ENCODE measurements at places on chromosomes 1 and 21.
A peak's percentile ranks its signal among the peaks of the same experiment; 100 is the strongest.

DNA sequence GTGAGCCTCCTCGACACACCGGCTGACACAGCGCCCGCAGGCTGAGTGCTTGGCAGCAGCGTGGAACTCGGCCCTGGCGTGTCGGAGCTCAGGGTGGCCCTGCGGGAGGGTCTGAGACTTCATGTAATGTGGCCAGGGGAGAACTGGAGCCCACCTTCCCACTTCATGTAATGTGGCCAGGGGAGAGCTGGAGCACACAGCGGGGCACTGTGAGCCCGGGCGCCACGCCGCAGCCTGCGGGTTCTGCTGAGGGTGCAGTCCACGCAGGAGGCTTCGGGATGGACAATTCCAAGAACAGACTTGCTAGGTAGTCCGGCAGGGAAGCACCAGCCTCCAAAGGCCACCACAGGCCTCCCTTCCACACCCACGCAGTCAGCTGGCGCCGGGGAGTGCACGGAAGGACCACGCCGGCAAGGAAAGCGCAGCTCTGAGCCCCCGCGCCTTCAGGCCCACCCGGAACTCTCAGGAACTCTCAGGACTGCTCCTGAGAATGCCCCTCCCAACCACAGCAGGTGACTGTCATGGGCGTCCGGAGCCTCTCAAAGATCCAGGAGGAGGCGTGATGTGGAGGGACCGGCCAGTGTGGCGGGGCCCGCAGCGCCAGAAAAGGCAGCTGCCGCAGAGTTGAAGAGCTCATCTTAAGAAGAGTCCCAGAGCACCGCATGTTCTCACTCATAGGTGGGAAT, 19.3 kb upstream of the ADARB1 start:
- no peak for DNase-seq

DNA sequence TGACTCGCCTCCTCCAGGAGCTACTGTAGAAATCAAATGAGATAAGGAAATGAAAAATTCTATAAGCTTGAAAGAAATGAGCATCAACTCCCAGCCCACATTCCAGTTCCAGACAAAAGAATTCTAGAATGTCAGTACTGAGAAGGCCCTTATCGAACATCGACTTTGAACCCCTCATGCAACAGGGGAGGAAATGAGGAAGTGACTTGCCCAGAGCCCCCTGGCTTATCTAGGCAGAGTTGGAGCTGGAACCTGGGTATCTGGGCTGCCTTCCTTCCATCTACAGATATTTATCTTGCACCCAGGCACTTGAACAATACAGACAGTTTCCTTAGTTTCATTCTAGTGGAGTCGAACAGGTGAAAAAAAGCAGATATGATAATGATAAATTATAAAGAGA, 22.3 kb downstream of the MECR start:
- no peak for DNase-seq

- DNase-seq, result no peak
Measured at GRCh38 chr1:219798283-219799030, 129.9 kb downstream of the SLC30A10 start.

DNA sequence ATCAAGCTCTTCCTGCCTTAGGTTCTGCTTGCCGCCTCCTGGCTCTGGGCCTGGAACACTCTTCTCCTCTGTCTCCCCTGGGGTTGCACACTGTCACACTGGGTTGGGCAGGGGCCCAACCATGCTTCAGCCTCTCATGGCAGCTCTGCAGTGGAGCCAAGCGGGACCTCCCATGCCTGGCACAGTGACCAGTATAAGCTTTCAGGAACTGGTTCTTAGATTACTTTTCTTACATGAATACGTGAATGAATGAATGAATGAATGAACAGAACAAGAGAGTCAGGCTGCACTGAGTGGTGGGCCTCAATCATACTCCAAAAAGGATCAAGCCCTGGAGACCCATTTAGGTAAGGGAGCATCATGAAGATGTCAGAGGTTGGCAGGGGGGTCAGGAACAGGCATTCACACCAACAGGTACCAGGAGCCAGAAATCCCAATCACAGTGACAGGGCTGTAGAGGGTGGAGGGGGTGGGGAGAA, 30.8 kb upstream of the TMEM125 start:
- DNase-seq, result no peak

DNA sequence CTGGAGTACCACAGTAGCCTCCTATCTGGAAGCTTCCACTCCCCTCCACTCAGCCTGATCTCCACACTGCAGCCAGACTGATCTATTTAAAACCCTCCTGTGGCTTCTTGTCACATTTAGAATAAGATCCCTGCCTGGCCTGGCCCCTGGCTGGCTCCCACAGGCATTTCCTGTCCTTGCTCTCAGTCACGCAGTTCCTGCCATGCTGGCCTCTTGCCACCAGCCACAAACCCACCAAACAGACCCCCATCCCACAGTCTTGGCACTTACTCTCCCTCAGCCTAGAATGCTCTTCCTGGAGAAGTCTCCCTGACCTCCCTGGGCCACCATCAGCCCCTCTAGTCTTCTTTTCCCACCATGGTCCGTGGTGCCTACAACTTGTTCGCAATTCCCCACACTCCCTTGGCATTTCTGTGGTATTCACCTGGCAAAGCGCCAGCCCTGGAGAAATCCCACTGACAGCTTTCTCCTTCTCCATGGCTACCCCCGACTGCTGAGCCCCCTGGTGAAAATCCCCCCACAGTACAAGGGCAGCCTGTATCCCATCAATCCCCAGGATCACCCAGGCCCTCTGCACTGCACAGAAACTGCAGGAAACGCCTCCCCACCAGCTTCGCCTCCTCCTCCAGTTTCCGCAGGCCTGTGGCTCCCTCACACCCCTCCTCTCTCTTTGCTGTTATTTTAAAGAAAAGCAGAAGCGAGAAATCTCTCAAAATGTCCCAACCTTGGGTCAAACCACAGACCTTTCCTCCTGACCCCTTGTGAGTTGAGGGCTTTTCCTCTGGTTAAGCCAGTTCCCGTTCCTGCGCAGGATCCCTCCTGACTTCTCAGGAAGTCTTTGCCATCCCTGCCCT, 94.5 kb downstream of the SYT2 start:
- peak; percentile 8 for DNase-seq

DNA sequence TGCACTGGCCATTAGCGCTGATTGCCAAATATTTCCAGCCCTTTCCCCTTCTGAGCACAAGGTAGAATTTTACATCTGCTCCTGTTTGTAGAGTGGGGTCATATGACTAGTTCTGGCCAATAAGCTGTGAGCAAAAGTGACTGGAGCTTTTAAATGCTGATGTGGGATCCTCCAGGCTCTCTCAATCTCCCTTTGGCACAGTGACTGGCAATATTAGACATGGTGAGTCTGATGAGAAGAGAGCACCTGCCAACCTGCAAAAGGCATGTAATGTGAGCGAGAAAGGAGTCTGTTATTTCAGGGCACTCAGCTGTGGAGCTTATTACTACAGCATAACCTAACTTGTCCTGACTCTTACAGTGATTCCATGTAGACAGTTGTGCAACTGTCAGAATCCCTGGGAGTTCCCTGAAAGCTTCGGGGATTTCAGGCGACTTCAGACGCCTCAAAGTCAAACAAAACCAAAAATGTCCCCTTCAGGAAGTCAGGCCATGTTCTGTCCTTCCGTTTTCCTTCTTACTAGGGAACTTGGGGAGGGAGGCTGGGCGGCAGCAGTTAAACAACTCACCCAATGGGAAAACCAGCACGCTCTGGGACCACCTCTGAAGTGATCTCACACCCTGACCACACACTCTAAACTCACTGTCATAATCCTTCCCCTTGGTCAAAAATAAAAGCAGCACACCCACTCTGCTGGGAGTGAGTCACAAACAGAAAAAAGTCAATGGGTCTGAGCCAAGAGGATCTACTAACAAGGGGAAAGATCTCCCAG, 3.6 kb upstream of the RASSF5 start:
- peak; percentile 37 for DNase-seq

DNA sequence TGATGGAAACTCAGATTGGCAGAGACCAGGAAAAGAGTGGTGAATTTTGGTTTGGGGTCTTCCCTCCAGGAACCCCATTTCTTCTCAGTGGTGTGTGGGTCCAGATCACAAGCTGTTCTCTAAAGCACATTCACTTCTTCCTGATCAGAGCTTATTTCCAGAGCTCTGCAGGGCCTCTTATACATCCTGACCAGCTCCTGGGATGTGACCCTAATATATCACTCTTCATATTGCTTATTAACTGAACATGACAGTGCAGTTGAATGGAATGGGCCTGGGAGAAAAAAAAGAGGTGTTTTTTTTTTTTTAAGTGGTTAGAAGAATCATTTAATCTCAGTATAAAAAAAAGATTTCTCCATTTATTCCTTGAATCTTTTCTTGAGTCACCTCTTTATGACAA, 29.6 kb upstream of the DNM3 start:
- no peak for DNase-seq

- DNase-seq, result no peak
Measured at GRCh38 chr1:161743231-161743630, 6.4 kb upstream of the DUSP12 start.

DNA sequence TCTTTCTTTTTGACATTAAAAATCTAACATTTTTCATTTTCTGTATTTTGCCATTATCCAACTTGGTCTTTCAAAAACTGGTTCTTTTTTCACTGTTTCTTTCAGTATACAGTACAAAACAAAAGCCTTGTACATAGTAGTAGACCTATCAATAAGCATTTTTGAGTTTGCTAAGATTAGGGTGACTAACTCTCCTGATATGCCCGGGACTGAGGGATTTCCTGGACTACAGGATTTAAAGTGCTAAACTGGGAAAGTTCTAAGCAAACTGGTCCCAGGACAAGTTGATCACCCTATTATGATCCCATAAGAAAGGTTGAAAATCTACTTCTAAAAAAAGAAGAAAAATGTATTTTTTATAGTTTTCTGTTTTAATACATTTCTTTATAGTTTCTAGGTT, 120.9 kb downstream of the USP25 start:
- DNase-seq, result no peak
